Stimulated activated CD4-positive, alpha-beta T cell treated with anti-CD3 and anti-CD28 coated beads, Interleukin-4, amount 100 ng/mL, for 4 hours (primary cell): ENCODE measurements at places on chromosomes 2 and 18.

GRCh38 chr2:97966545-97967215, 29.1 kb downstream of the TMEM131 start:
- DNase-seq: no peak

GRCh38 chr2:218043701-218044109, 25.3 kb upstream of the RUFY4 start:
- DNase-seq: no peak

DNA sequence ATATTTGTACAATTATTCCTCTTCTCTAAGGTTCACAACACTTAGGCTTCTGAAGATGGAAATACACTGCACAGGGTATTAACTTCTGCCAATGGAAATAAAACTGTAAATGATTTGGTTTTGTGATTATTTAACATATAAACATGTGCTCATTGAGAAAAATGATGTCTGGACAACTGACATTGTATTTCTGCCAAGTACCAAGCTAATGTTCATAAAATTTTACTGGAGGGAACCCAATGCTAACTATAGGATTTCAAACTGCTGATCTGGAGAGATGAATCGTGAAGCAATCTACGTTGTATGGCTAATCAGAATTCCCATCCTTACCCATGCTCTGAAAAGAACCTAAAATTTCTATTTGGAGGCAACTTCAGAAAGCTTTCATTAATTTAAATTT, 279.7 kb downstream of the NRXN1 start:
- no peak for DNase-seq

DNA sequence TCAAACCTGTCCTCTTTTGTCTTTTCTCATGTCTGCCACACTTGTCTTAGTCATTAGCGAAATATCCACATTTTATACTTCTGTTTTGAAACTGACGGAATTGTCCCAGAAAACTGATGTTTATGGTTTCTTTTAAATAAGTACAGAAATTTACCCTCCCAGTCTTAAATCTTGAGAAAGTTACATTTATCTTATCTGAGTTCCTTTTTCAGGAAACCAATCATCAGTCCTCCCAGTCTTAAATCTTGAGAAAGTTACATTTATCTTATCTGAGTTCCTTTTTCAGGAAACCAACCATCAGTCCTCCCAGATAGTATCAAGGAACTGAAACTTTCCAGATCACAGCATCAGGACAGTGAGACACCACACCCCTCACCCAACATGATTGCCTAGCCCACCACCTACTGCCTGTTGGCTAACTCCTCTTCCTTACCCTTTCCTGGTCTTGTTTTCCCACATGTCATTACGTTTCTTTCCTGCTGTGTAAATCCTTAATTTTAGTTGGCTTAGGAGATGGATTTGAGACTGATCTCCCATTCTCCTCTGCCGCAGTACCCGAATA, 247.7 kb downstream of the PTPRM start:
- DNase-seq: no peak
